Pulmonary artery endothelial cell (primary cell): ENCODE measurements at places on chromosomes 12 and 14.

- DNase-seq, result no peak
These were observed 70.6 kb upstream of the DYNC1H1 start for GRCh38 chr14:101893759-101894158.

DNA sequence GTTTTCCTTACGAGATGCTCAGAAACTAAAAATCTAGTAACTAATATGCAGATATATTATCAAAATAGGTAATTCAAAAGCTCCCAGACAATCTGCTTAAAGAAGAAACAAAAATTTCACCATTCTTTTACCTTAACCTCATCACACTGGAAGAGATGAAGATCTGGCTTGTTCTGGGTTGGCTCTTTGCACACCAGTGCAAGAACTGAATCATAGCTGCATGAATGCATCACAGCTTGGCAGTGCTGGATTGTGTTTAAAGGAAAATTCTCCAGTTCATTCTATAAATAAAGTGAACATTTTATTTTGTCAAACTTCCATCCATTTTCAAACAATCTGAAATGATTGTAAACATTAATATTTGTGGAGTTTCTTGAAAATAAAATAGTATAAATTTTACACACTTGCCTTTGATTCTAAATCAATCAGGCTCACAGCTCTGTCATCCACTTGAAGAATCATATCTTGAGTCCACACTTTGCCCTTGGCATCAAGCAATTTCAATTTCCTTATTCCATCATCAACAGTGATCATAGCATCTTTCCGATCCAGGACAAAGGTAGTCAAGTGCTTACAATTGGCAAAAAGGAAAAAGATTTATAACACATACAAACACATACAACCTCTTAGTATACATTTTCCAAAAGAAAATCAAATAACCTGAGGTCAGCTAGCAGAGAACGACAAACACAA lies 119.8 kb downstream of the EPS8 start:
- DNase-seq, result no peak

GRCh38 chr14:63163306-63163705 lies 40.9 kb upstream of the RHOJ start:
- DNase-seq, result no peak

DNA sequence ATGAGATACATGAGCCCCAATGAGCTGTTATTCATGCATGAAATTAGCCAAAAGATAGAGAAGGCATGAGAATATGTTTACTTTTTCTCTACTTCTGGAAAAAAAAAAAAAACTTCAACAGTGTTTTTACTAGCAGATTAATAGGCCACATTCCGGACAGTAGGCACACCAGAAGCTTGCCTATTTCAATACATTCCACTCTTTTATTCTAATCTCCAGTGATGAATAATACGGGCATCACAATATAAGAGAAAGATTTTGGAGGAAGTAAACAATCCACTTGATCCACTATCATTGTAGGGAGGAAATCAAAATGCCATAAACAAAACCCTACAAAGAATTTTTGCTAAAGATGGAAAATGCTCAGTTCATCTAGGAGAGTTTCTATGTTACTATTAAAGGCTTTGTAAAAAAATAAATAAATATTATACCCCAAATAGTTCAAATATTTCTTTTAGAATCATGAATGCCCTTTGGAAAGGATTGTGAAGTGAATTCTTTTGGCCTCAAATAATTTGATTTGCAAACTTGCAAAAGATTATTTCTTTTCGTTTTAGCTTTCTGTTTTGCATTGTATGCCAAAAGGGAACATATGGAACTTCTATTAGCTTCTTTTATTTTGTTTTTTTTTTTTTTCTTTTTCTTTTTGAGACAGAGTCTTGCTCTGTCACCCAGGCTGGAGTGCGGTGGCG lies 232.6 kb downstream of the EPS8 start:
- no peak for DNase-seq

GRCh38 chr12:131025939-131026702 lies 72.4 kb downstream of the ADGRD1 start:
- DNase-seq, result no peak

GRCh38 chr12:27345376-27345775 lies 12.7 kb downstream of the BMAL2 start:
- DNase-seq, result no peak

DNA sequence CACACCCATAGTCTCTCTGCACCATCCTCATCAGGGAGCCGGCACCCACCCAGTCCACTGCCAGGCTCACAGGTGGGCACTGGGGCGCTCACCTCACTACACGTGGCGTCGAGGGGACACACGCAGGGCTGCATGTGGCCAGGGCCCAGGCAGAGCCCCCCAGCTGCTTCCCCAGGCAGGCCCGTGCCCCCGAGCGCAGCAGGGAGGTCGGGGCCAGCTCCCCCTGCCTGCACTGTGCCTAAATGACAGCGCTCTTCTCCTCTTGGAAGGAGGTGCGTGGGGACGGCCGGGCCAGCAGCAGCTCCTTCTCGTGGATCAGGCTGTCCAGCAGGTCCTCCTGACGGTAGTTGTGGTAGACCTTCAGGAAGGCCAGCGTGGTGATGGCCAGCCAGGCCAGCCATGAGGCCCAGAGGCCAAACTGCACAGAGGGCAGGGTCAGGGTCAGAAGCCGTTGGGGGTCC lies 11.3 kb downstream of the TMEM179 start:
- DNase-seq, result no peak

GRCh38 chr12:95368931-95369330 lies 105.0 kb upstream of the METAP2 start:
- no peak for DNase-seq

DNA sequence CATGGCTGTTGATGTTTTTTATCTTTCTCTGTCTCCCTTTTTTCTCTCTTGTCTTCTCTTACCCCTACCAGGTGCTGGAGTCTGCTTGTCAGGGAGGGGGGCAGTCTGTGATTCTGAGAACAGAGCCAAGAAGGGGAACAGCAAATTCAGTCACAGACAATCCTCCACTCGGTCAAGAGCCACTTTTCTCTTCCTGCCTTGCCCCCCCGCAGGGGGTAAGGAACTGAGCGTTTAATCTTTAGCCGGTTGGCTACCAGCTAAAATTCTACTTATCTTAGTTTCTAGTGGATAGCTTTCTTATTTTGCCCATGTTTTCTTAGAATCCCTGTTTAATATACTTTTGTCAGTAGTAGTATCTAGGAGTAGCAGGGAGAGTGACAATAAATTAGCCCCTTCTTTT lies 1.9 kb downstream of the RIMKLB start:
- no peak for DNase-seq

DNA sequence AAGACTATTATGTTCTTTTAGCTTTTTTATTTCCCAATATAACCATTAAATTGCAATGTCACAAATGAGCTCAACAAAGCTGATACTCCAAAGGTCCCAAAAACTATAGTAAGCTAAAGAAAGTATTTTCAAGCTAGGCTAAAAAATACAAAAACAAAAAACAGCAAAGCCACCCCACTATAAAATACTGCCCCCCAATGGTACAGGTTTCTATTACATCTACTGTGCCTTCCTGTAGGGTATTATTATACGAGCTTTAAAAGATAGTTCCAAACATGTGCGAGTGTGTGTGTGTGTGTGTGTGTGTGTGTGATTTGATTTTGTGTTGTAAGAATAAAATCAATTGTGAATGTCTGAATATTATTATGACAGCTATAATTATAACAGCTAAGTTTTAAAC lies 1.1 kb downstream of the IFNG start:
- no peak for DNase-seq

- DNase-seq, result no peak
These were observed 47.4 kb upstream of the MEG3 start for GRCh38 chr14:100778526-100778882.

- no peak for DNase-seq
These were observed 15.4 kb upstream of the SMCO2 start for GRCh38 chr12:27431185-27431584.

GRCh38 chr12:38664661-38665269 lies 240.6 kb downstream of the CPNE8 start:
- DNase-seq, result no peak

DNA sequence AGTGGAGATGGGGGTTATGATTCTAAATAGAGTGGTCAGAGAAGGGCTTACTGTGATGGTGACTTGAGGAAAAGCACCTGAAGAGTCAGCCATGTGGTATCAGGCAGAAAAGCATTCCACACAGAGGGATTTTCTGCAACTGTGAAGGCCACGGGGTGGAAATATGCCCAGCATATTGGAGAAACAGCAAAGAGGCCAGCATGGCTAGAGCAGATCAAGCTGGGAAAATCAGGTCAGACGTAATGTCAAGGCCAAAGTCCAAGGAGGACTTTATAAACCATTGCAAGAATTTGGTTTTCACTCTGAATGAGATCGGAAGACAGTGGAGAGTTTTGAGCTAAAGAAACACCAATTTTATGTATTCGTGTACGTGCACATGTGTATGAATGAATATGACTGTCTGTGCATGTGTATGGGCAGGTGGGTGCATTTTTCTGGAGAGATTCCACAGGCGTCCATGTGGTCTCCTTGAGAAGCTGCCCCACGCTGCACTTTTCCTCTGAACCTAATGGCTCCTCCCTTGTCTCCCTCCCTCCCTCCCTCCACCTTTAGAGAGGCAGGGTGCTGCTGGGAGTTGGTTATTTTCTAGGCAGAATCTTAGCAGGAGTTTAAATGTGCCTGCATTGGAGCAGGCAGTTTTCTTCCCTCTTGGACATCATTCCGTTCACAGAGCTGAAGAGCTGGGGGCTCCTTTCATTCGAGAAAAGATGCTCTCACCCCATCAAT lies 97.4 kb upstream of the PPP4R3A start:
- no peak for DNase-seq

DNA sequence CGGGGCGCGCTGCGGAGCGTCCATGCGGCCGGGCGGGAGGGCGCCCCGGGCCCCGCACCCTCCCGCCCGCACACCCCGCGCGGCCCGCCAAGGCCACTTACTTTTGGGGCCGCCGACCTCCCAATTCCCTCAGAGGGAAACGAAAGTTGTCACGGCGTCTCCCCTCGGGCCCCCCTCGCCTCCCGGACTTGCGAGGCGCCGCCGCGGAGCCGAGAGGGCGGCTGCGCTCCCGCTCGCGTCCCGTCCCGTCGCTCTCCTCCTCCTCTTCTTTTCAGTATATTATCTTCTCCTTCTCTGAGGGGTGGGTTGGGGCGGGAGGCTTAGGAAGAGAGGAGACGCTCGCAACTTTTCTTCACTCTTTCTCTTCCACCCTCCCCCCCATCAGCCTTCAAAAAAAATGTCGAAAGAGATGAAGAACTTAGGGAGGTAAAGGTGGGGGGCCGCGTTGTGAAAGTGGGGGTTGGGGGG lies 613 bp downstream of the DUSP16 start:
- no peak for DNase-seq

DNA sequence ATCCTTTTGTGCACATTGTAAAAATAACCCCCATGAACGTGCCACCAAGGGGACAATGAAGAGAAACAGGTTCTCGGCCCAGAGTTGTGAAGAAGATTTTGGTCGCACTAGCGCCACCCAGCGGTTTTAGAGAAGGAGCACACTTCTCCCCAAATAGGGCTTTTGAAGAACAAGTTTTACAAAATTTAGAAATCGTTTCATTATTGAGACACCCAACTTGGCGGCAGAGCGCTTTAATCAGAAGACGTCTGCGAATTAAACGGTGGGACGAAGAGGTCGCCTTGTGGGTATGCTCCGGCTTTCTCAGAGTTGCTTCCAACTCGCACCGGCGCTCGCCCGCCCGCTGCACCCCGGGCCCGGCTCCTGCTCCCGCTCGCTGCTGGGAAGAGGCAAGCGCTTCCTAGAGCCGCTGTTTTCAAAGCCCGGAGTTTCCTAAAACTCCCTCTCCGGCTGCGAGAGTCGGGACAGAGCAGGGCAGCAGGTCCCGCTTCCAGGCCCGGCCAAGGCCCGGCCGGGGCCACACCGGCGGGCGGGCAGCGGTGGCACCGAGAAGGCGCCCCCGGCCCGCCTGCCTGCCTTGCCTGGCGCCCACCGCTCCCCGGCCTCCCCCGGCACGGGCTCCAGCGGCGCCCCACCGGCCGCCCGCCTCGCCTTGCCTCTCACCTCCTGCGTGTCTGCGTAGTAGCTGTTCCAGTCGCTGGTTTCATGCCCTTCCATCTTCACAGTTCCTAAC lies 645 bp downstream of the FOXA1 start:
- peak; percentile 36 for DNase-seq

DNA sequence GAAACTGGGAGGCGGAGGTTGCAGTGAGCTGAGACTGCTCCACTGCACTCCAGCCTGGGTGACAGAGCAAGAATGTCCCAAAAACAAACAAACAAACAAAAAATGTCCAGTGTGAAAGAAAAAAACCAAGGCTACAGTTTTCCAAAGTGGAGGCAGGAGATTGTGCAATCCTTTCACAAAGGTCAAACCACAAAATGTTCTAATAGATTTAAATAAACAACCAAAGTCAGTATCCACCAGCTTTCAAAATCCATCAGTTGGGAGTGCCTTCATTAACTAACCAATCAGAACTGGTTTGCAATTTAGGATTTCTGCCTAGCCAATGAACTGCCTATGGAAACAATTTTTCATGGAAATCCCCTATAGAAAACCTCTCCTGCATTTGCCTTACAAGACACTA lies 52.3 kb upstream of the TRIM9 start:
- no peak for DNase-seq
